Ammon's horn (tissue), 1 donor: ENCODE measurements at places on chromosomes 1 and 21.
A peak's percentile ranks its signal among the peaks of the same experiment; 100 is the strongest.

DNA sequence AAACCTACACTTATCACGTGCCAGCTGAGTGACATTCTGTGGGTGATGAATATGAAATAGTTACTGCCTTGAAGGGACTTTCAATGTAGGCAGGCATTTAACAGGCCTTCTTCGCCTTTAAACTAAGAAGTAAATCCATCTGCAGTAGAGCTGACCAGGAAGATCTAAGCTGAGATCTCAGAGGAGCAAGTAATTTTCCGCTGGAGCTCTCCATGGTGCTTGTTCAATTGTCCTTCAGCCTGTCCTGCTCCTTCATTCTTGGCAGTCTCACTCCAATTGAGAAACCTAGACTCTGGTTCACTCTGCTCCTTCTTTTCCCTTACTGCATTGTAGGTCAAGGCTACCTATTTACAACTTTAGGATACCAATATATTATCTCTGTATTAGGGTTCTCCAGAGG is 183.5 kb downstream of the HMCN1 start:
- DNase-seq: no peak

DNA sequence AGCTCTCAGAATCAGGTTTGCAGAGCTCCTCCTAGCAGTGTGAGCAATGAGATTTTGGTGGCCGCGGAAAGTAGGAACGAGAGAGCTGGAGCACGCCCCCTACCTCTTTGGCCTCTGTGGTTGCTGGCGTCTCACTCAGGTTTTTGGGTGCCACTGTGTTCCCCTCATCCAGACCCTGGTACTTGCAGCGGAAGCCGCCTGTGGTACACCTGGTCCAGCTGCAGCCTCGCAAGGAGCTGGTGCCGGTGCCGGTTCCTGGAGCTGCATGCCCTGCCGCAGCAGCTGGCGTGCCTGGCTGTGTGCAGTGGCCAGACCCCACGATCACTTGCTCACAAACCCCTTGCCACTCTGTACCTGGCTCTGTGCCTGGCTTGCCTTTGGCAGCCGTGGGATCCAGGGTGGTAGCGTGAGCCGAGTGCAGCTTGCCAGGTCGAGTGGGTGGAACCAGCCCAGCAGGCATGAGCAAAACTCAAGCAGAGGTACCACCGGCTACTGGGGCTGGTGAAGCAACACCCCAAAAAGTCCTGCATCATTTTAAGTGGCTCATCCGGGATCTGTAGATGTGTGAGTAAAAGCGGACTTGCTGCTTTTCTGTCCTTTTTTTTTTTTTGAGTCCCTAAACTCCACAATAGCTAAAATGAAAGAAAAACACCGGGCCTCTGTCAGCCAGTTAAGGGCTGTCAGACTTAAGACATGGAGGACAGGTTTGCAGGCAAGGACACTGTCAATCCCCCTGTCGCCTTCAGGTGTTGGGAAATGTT is 844.9 kb downstream of the KCNT2 start:
- DNase-seq: peak; percentile 11

DNA sequence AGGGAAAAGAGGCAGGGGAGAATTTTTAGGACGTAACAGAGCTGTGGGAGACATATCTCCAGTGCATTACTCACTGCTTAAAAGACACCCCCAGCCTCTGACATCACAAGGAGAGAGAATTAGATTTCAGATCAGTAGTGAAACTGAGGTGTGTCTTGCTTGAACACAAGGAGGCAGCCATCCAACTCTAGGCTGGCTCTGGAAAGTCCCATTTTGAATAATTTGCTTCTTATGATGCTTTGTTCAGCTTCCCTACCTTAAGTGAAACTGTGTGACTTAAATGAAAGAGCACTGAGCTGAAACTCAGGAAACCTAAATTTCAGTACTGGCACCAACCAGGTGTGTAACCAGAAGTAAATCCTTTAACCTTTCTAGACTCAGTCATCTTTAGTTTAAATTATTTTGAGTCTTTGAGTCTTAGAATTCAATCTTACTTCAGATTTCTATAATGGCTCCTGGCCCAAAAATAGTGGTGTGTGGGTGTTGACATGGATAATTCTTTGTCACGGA is 251.6 kb upstream of the SGIP1 start:
- no peak for DNase-seq

- DNase-seq: no peak
Observed at GRCh38 chr1:90534663-90535295, 182.3 kb downstream of the BARHL2 start.

- no peak for DNase-seq
Observed at GRCh38 chr1:163650624-163651023, 328.9 kb downstream of the NUF2 start.

DNA sequence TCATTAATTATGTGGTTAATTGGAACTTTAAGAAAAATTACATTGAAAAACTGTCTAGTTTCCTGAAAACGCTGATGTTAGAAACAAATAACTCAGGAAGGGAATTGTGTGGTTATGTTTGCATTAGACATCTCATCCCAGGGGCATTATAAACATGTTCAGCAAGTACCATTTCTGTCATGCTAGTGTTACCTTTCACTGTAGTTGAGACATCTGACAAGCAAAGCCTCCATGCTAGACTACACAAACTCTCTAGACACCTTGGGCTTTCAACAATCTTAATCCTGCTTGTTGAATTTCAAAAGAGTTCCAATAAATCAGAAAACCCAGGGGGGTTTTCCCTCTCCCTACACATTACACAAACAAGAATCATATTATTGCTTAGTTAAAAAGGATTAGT is 536.8 kb downstream of the KCNT2 start:
- no peak for DNase-seq

DNA sequence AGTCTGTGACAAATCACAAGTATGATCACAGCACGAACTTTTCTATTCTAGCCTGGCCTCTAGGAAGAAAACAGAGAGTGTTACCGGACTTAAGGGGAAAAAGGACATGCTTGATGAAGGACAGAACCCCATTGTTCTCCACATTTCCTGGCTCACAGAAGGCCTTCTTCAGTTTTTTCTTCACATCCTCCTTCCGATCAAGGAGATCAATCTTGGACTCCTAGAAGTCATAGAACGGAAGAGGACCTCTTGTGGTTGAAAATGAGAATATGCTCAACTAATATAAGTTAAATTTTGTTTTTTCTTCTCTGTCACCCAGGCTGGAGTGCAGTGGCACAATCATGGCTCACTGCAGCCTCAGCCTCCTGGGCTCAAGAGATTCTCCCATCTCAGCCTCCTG is 30.3 kb downstream of the YARS1 start:
- no peak for DNase-seq

DNA sequence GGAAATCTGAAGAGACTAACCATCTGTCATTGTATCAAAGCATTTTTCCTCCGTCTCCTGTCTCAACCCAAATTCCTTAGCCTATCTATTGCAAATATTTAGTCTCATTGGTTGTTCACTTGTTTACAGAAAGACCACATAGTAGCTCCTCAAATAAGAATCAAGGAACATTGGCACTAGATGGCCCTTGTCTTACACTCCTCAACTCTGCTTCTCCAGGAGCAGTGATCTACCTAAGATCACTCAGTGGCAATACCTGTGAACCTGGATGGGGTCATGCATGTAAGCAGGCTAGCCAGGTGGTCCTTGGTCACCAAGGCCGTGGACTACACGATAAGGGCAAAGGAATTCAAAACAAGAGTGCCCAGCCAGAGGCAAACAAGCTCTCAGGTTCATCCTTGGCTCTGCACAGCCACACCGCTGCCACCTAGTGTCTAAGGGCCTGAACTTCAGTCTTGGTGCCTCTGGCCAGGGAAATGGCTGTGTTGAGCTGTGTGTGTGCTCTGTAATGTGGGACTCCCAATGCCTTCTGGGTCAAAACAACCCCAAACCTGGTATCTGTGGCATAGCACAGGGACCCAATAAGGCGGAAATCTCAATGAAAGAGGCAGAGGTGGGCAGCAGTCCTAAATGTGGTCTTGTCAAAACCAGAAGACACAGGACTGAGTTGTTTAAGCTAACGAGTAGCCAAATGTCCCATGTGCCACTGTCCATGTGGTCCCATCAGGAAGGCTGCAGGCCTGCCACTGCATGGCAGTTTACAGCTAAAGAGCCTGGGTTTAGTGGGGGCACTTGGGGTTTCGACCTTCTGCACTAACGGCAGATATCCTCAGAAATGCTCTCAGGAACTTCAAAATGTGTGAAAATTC is 54.5 kb downstream of the GPR161 start:
- peak; percentile 88 for DNase-seq

- no peak for DNase-seq
Observed at GRCh38 chr1:116126281-116126680, 15.1 kb downstream of the MAB21L3 start.
